ENCODE measurements at places on chromosomes 7 and 10.

GRCh38 chr7:148472406-148472805 is 118.2 kb upstream of the C7orf33 start:
- peak; percentile 11 for DNase-seq

DNA sequence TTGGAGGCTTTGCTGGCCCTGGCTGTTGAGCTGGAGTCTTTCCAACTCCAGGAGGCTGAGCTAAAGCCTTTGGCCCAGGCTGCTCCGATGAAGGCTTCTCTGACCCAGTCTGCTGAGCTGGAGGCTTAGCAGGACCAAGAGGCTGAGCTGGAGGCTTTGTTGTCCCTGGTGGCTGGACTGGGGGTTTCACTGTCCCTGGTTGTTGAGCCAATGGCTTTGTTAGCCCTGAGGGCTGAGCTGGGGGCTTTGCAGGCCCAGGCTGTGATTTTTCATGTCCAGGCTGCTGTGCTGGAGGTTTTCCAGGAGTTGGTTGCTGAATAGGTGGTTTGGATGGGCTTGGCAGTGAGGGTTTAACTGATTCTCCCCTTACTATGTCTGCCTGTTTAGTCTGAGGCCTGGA is 7.3 kb downstream of the PCLO start:
- DNase-seq, result no peak

GRCh38 chr10:44706745-44707144 is 204.4 kb upstream of the TMEM72 start:
- no peak for DNase-seq

GRCh38 chr10:11959966-11960365 is 82.6 kb downstream of the UPF2 start:
- no peak for DNase-seq

- DNase-seq, result no peak
These were observed 22.3 kb downstream of the PALD1 start for GRCh38 chr10:70500812-70501301.

GRCh38 chr7:92714280-92714679 is 122.1 kb downstream of the CDK6 start:
- no peak for DNase-seq

DNA sequence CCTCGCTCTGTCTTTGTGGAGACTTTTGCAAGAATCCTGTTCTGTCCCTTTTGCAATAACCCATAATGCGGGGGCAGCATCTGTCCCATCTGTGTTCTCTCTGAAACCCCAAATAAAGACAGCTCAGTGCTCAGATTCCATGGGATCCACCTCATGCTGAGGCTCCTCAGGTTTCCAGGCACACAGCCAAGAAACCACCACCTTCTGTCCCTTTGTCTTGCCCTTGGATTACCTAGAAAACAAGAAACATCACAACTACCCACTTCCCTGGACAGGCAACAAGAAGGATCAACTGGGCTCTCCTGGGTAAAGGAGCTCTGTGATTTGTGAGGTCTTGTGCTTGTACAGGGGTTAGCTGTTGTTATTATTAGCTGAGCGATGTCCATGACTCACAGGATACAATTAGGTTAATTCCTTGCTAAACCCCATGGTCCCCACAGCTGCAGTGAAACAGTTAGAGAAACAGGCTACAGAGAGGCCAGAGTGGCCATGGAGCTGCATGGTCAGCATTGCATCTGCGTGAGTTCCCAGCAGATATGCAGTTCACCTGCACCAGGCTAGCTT is 50.2 kb downstream of the CXCL12 start:
- DNase-seq, result no peak

GRCh38 chr7:152868122-152869040 is 108.8 kb downstream of the ACTR3B start:
- DNase-seq, result no peak

- DNase-seq, result no peak
These were observed 81.6 kb downstream of the CDK14 start for GRCh38 chr7:90677486-90678404.

DNA sequence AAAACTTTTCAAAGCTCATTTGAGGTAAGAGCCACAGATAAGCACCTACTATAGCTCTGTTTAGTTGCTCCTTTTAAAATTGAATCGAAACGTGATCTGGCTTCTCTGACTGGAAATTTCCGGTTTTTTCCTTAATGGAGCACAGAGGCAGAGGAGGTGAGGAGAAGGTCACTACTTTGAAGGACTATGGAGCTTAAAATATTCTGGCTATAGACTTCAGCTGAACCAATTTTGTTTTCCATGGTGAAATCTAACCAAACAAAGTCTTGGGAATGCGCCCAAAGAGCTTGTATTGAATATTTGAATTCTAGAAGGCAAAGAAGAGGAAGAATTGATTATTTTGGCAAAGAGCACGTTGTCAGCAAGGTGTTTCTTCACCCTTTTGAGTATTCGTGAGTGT is 711.1 kb downstream of the SUGCT start:
- DNase-seq, result no peak

DNA sequence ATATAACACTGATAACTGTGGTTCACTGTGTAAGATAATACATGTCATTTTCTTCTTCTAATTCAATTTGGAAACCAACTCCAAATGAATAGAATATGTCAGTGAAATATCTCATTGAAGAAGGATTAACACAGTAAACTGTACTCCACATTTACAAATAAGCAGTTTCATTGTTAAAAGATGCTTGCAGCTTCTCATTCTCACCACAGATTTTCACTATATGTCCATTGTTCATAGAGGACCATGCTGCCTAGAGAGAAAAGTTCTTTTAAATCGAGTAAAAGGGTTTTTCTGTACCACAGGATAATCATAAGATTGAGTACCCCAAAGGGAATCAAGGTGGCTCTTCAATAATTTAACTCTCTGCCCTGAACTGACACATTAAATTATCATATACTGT is 165.5 kb downstream of the LRRN3 start:
- no peak for DNase-seq

DNA sequence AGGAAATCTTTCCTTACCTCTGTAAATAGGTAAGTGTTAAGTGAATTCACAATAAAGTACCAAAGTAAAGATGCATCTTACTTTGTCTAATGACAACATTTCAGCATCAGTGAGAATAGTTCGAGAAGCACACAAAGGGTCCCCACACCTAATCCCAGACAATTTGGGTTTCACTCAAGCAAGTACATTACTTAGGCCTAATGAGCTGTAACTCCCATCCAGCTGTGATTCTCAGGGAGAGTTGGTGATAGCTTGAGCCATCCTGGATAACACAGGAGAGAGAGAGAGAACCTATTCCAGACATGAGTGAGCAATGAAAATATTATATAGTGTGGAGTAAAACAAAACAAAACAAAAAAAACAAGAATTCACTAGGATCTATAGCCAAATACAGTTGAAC is 149.1 kb upstream of the NRG3 start:
- no peak for DNase-seq

- DNase-seq, result no peak
These were observed 419.1 kb downstream of the AUTS2 start for GRCh38 chr7:70017357-70017756.

DNA sequence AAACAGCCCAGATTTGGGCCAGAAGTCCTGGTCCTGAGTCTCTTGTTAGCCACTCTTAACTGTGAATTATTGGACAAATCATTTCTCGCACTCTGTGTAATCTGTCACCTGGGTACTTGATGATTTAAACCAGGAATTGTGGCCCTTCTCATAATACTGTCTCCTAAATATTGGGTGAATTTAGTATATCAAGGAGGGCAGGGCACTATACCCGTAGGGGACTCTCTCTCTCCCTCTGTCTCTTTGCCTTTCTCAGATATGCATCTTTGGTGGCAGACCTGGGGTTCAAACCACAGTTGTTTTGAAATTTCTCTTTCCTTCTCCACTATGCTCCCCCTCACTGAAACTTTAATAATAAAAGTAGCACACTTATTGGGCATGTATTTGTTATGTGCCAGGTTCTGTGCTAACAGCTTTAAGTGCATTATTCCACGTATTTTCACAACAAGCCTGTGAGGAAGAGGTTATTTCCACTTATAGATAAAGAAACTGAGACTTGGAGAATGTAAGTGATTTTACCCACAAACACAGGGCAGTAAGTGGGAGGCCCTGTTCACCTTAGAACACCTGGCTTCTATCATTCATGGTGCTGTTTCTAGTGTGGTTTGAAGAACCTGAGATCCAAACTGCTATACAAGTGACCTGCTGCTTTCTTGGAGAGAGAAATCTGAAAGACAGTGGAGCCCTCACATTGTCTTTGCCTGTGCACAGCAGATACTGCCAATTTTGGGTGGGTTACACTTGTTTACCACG is 11.8 kb downstream of the FAS start:
- no peak for DNase-seq

- no peak for DNase-seq
These were observed 11.9 kb upstream of the NDUFA5 start for GRCh38 chr7:123569352-123570010.

GRCh38 chr10:73517166-73517888 is 21.5 kb upstream of the PPP3CB start:
- DNase-seq, result no peak

DNA sequence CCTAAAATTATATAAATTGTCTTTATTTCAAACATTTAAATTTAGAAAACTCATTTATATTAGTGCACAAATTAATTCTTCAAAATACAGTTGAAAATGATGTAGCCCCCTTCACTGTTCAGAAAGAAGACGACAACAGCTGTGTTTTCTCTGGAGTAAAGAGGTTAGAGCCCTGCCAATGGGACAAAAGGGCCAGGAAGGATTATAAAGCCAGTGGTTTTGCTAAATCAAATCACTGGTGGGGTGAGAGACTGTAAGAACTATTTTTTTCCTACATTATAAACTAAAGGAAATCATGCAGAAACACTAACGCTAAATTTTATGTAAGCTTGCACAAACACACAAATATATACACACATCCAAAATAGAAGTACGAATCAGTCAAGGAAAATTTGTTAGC is 386.6 kb downstream of the PARD3 start:
- DNase-seq, result no peak

- DNase-seq, result peak; percentile 25
These were observed 259.3 kb downstream of the SNX13 start for GRCh38 chr7:17680943-17681351.

DNA sequence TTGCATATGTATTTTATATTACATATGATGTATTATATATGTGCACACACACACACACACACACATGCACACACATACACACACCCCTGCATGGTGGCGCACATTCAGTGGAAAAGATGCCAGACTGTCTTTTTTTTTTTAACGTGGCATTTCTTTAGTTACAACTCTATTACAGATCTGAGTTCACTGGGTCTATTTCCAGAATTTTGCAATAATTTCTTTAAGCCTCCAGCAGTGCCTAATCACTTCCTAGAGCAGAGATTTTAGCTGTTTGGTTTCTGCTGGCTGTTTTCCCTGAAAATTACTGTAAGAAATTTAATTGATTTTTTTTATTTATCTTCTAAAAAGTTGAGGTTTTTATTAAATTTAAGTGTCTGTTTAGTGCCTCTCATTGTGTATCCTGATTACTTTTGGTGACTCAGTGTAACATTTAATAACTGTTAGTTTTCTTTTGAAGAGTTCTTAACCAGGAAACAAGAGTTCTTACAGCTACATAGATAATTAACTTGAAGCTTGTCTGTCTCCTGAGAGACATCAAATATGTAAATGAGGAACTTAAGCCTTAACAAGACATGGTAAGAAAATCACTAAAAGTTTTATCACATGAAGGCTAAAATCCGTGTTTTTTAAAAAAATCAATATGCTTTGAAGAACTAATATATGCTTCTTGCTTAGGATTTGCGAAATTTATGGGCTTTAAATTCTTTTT is 232.0 kb downstream of the MDFIC start:
- no peak for DNase-seq

DNA sequence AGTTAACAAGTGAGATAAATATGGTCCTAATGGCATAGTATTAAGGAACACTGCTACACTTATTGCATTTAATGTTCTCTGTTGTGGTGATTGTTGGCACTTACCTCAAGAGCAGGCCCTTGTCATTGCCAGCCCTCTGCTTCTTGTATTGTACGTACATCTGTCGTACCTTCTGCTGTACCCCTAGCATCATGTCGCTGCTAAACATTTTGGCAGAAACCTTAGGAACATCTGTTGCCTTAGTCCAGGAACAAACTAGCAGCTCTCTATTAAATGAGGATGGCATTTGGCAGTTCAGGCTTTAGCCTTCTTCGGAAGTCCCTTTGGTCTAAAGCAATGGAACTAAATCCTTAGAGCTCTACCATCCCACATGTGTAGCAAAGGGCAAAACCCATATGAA is 47.6 kb downstream of the PRKG1 start:
- no peak for DNase-seq

- DNase-seq, result no peak
These were observed 122.5 kb upstream of the EGR2 start for GRCh38 chr10:62938672-62939071.

DNA sequence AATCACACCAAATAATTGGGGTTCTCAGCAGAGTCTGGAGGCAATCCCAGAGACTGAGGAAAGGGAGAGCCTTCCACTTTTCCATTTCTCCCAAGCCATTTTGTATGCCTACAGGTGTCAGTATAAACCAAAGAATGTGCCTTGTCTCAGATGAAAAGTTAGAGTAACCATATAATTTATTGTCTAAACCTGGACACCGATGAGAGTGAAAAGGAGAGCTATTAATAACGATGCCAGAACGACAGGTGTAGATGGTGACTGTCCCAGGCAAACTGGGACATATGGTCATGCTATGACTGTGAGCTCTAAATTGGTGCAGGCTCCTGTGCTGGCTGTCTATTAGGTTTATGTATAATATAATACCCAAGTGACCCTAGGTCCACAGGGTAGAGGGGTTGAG is 219.6 kb downstream of the ARHGAP12 start:
- DNase-seq, result no peak

DNA sequence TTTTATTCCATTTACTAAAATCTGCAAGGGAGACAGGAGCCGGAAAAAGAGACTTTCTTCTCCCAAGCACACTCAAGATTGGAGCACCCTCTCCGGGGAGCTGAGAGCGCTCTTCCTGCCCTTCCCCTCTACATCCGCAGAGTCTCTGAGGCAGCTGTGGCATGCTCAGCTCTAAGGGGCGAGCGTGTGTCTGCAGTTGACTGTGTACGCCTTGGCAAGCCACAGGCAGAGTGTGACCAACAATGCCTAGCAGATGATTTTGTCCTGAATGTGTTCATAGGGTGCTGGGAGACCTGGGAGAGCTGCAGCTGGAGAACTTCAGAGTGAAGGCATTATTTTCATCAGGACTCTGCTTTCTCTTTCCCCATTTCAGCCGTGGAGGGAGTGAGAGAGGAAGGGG is 20.7 kb downstream of the MTURN start:
- no peak for DNase-seq

GRCh38 chr10:69119896-69120295 is 4.1 kb upstream of the VPS26A start:
- DNase-seq, result no peak

GRCh38 chr7:30584965-30585364 is 9.7 kb upstream of the GARS1 start:
- no peak for DNase-seq

- DNase-seq, result no peak
These were observed 48.0 kb upstream of the KMT2E start for GRCh38 chr7:104966022-104966421.

DNA sequence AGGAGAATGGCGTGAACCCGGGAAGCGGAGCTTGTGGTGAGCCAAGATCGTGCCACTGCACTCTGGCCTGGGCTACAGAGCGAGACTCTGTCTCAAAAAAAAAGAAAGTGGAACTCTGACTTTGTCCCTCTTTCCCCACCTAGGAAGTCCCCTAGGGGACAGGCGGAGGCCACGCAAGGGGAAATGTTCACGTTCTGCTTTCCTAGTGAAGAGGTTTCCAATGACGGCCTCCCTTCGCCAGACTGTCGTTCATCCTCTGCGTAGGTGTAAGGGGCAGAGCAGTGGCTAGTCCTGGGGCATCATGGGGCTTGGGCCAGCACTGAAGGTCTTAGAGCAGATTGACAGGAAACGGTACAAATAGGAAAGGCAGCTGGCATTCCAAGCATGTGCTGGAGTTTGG is 30.6 kb downstream of the SUFU start:
- DNase-seq, result no peak

Data from SW480 (cell line).